ENCODE measurements at places on chromosomes 11 and 22. TPM values are rescaled to one million over a fixed set of nuclear protein-coding genes. Genes with fewer than 3 reads are reported as not detected.

DNA sequence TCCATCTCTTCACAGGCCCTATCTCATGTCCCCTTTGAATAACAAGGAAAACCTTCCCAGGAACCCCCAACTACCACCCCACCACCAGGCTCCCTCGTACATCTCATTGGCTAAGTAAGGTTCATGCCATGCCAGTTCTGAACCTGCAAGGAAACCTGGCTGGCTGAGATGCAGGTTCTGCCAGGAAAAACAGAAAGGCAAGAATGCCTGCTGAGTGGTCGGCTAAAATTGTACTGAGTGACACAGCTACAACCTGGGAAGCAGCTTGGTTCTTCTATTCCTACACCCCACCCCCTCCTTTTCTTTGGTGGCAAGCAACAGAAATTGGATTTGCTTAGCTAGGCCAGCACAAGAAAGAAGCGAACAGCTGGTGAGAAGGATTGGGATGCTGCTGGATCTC, 36.1 kb upstream of the TSPAN18 start:
- no peak for DNase-seq

The RPS19BP1 gene
- 69.0 TPM for total RNA-seq

The IGF2 gene
- total RNA-seq: not detected

The TMEM191B gene
- total RNA-seq: 1.2 TPM

The CD3G gene
- total RNA-seq: 98.6 TPM
